ENCODE measurements at places on chromosomes 11 and 22. TPM values are rescaled to one million over a fixed set of nuclear protein-coding genes. Genes with fewer than 3 reads are reported as not detected.
A peak's percentile ranks its signal among the peaks of the same experiment; 100 is the strongest.

- peak; percentile 78 for DNase-seq
Measured at GRCh38 chr11:6703247-6704063, 20.3 kb upstream of the MRPL17 start.

DNA sequence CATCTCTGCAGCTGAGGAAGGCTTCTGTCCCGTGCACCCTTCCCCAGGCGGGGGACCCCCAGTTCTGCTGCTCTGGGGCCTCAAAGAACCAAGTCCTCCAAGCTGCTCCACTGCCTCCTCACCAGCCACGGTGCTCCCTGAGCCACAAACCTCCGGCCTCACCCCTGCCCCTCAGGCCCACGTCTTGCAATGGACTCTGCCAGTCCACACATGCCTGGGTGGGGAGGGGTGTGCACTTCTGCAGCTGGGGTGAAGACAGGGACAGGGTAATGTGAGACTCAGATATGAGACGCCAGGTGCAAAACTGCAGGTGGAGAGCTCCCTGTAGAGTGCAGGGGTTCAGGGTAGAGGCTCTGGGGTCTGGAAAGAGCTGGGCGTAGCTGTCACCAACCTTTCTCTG lies 3.2 kb upstream of the PTDSS2 start:
- DNase-seq = no peak

DNA sequence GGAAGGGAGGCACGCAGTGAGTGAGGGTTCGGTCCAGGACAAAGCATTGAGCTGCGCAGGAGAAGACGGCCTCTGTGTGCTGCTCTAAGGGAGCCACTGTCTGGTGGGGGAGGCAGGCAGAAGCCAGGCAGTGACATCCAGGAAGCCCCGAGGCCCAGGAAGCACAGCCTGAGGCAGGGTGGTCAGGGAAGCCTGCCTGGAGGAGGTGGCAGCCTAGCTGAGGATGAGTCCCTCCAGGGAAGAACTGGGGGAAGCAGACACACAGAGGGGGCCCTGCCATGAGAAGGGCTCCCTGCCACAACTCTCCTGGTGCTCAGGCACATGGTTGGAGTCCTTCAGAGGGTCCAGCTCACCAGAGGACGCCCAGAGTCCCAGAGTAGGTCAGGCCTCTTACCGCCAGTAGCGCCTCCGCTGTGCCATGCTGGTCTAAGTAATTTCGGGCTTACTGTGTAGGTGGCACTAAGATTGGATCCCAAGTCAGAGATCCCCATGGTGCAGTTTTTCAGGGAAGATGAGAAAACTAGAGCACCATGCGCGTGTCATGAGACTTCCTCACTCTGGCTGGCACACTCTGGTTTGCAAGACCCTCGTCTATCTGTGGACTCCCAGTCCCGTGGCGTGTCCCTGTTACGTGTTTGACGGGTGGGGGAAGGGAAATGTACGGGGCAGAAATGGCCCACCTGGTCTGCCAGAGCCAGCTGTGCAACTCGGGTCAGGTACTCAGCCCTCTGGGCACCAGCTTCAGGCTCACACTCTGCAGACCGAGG lies 887.2 kb downstream of the BRD1 start:
- no peak for DNase-seq

GRCh38 chr22:44293034-44293433 lies 19.7 kb downstream of the SHISAL1 start:
- DNase-seq = no peak

- DNase-seq = peak; percentile 25
Measured at GRCh38 chr11:5620651-5621521, 3.9 kb upstream of the TRIM34 start.

- no peak for DNase-seq
Measured at GRCh38 chr11:68763926-68764657, 12.8 kb upstream of the TESMIN start.

PRR14L gene
- 8.4 TPM for total RNA-seq

KRTAP5-10 gene
- total RNA-seq = not detected

GRCh38 chr11:126834573-126834972 lies 166.0 kb downstream of the KIRREL3 start:
- DNase-seq = peak; percentile 59

SUN2 gene
- 47.8 TPM for total RNA-seq

TMEM223 gene
- 55.3 TPM for total RNA-seq

DNAJB7 gene
- not detected for total RNA-seq

AIFM3 gene
- total RNA-seq = 0.39 TPM

TBX10 gene
- total RNA-seq = not detected
